ENCODE measurements at places on chromosomes 2 and 18.

DNA sequence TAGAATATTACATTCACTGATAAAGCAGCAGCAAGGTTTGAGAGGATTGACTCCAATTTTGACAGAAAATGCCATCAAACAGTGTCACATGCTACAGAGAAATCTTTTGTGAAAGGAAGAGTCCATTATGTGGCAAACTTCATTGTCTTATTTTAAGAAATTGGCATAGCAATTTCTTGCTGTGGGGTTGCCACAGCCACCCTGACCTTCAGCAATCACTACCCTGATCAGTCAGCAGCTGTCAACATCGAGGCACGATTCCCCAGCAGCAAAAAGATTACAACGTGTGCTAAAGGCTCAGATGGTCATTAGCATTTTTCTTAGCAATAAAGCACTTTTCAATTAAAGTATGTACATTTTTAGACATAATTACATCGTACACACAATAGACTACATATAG, 74.7 kb downstream of the PRKCE start:
- no peak for DNase-seq

GRCh38 chr2:149167001-149167780, 128.7 kb downstream of the LYPD6B start:
- DNase-seq = no peak

DNA sequence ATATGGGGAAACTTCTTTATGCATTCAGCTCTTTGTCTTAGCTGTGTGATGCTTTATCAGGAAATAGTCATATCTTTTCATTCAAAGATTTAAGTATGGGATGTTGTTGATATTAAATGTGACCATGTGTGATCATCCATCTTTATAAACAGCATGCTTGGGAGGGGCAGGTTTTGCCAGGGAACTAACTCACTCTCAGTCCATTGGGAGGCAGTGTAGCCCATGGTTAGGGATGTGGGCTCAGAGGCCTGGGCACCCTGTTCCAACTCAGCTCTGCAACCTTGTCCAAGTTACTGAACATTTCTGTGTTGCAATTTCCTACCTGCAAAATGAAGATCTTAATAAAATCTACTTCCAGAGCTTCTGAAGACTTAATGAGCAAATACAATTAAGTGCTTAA, 92.0 kb upstream of the BCL2L11 start:
- no peak for DNase-seq

DNA sequence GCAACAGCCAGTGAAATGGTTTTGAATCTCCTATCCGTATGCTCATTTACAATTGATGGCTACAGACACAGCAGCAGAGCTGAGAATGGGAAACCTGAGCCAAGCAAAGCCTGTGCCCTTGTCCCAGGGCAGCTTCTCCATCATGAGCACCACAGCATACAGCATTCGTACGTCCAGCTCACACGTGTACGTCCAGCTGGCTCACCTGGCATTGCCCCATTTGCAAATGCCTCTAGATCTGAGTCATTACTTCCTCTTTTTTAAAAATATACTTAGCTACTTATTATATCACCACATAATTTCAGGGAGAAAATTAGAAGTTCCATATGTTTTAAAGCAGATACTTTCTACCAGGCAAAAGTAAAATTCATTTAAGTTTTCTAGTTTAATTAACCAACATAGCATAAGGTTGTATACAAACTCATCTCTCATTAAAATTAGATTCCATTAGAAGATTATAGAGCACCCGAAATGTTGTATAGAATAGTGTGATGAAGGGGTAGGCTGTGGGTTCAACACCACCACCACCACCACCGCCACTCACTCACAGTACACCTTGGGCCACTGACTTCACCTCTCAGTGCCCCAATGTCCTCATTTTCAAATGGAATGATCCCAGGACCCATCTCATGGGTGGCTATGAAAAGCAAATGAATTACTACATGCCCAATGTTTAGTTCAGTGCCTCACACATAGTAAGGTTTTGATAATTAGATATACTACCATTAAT, 31.4 kb upstream of the TMEM177 start:
- no peak for DNase-seq

DNA sequence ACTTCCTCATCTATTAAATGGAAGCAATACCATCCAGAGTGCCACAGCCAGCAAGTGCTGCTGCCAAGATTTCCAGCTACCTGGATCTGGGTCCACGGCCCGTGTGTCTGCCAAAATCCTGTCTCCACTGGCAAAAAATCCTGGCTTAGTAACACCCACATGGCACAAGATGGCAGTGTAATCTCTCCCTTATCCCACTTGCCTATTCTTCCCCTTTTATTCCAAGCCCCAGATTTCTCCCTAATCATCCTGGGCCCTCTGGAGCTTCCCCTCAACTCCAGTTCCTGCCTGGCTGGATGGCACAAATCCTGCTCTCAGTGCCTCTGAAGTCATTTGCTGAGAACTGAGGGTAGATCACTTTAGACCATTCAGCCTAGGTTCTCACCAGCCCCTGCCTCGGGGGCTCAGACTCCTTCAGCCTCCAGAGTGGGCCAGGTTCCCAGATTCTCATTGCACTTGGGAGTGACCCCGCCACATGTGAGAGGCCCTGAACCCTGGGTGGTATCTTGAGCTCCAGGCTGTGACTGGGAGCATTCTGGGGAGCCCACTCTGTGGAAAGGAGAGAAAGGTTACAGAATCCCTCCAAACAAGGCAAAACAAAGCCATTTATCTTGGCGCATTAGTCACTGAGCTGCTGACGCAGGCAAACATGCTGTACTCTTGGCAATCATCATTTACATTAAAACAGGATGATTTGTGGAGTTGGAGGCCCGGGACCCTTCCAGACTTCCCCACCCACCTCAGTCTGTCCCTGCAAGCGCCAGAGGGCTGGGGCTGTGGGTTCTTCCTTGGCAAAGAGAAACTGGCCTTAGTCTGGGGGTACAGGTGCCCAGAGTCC, 325.8 kb downstream of the DYSF start:
- no peak for DNase-seq

- DNase-seq = no peak
Observed at GRCh38 chr2:238149841-238150572, 8.8 kb upstream of the ERFE start.

GRCh38 chr2:46376586-46376985, 79.4 kb downstream of the EPAS1 start:
- DNase-seq = no peak

DNA sequence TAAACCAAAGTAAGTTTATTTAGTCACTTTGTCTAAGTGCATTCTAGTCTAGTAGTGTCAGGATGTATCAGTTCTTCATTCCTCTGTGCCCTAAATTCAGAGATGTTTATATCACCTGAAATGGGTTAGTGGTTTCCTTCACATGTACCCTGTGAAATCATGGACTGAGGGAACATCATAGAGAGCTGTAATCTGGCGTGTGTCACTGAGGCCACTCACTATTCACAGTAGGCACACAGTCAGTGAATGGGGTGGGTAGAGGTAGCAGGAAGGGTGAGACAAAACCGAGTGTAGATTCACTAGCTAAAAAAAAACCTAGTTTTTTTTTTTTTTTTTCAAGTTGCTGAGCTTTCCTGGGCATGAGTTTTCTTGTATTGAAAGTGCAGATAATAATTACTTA, 5.6 kb downstream of the KIF5C start:
- DNase-seq = no peak

GRCh38 chr2:226934546-226935201, 98.8 kb downstream of the RHBDD1 start:
- no peak for DNase-seq

GRCh38 chr2:182911813-182912517, 45.5 kb upstream of the FRZB start:
- no peak for DNase-seq

DNA sequence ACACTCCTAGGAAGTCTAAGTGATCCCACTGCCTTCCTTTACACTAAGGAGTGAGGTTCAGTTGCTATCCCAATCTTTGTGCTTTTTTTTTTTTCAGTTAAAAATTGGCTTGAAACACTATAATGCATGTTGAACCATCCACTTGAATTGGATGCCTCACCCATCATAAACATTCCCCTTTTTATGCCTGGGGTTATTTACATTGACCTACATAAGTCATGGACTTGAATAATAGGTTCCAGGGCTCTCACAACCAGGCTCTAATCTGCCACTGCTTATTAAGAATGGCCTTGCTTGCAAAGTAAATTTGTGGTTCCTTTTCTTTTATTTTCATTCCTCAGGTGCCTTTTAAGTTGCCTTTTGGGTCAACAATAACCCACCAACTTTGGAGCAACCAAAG, 236.1 kb upstream of the MEIS1 start:
- DNase-seq = no peak

DNA sequence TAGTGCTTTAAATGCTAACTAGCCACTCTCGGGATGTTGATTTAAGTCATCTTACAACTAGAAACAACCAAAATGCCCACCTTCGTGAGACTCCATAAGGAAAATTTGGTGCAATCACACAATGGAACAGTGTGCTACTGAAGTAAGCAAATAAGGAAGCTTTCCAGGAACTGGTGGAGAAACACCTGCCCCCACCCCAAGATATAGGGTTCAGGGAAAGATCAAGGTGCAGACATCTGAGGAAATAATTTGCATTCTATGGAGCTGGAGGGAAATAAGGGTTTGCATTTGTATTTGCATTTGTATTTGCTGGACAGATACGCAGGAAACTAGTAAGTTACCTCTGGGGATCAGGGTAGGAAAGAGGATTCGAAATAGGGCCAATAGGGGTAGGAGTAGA, 90.9 kb downstream of the ACAA2 start:
- no peak for DNase-seq

DNA sequence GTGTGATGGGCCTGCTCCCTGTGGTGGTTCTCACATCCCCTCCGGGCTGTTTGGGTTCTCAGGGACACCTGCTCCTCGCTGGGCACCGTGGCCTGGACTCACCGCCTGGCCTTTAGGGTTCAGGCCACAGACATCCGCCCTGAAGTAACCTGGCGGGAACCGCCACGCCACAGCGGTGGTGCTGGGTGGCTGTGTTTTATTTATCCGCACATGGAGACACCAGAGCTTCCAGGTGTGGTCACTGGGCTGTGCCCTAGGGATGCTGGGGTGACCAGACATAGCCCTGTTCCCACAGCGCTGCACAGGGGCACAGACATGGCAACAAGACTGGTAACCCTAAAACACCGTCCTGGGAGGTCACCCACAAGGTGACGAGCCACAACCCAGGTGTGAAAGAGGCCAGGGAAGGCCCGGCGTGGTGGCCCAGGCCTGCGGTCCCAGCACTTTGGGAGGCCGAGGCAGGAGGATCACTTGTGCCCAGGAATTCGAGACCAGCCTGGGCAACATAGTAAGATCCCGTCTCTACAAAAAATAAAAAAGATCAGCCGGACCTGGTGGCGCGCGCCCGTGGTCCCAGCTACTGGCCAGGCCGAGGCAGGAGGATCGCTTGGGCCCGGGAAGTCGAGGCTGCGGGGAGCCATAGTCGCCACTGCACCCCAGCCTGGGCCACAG, 649 bp upstream of the HSBP1L1 start:
- no peak for DNase-seq

DNA sequence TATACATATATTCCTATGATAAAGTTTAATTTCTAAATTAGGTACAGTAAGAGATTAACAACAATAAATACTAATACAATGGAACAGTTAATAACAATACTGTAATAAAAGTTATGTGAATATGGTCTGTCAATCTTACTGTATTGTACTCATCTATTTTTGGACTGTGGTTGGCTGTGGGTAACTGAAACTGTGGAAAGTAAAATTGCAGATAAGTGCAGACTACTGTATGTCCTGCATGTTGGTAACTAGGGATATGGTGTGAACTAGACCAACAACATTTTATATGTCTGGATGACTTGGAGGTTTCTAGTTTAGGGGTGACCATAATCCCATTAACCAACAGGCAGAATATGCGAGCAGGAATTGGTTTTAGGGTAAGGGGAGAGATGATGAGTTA, 23.3 kb downstream of the PHLPP1 start:
- no peak for DNase-seq

DNA sequence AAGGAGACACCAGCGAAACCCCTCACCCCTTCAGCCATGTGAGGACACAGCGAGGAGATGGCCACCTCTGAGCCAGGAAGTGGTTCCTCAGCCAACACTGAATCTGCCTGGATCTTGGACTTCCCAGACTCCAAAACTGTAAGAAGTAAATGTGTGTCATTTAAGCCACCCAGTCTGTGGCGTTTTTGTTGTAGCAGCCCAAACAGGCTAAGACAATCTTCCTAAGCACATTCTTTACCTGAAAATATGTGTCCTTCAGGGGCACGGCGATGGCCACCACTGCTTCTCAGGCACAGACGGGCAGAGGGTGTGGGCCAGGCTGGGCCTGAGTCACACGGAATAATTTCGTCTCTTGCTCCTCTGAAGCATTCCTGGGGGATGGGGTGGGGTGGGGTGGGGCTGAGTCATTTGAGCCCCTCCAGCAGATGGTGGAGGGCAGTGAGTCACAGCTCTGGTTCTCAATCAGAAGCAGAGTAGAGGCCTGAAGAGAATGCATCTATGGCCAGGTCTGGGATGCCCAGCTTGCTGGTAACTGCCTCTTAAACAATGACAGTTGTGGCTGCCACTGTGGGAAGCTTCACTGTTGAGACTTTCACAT, 142.4 kb downstream of the CAPN13 start:
- DNase-seq = no peak

GRCh38 chr18:10354241-10354811, 100.1 kb upstream of the APCDD1 start:
- DNase-seq = no peak

GRCh38 chr2:96934182-96934495, 52.2 kb downstream of the FAM178B start:
- DNase-seq = no peak

DNA sequence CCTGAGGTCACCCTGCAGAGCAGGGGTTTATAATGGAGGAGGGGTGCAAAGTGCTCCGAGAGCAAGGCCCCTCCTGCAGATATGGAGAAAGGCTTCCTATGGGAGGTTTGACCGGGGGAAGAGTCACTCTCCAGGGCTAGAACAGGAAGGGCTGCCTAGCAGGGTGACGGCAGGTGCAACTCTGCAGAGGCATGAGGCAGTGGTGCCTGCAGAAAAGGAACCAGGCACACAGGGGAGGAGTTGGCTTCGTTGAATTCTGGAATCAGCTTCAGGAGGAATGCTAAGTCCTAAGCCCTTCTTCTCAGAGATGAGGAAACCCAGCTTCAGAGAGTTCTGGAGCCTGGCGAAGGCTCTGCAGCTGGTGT, 17.5 kb upstream of the HPCAL1 start:
- no peak for DNase-seq

GRCh38 chr18:77068321-77069312, 64.0 kb downstream of the MBP start:
- DNase-seq = no peak

- DNase-seq = no peak
Observed at GRCh38 chr18:35371412-35372195, 5.5 kb downstream of the ZNF396 start.

GRCh38 chr2:27956888-27957287, 66.4 kb downstream of the BABAM2 start:
- no peak for DNase-seq

DNA sequence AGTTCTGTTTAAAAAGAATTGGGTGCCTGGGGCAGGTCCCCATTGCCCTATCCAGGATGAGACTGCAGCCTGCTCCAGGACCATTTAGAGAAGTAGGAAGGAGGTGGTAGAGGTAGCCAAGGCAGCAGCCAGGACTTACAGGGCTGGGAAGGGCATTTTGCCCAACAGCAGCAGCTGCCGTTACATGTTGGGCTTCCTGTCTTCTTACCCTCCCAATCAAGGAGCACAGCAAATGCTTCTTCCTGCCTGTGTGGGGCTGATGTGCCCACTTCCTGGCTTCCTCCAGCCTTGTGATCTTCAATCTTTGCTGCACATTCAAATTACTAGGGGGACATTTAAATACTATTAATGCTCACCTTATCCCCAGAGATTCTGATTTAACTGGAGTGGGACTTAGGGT, 112.0 kb downstream of the QPCT start:
- DNase-seq = no peak

- DNase-seq = no peak
Observed at GRCh38 chr2:102094917-102095316, 47.6 kb upstream of the IL1R1 start.

- DNase-seq = no peak
Observed at GRCh38 chr2:164975891-164976290, 20.6 kb upstream of the SLC38A11 start.

Data from left renal cortex interstitium (tissue), 4 donors.